ENCODE measurements at places on chromosomes 1 and 21. TPM values are rescaled to one million over a fixed set of nuclear protein-coding genes. Genes with fewer than 3 reads are reported as not detected.

- DNase-seq = no peak
Observed at GRCh38 chr1:16605532-16606505, 7.5 kb downstream of the NBPF1 start.

Gene RHBDL2
- total RNA-seq = 8.5 TPM

- DNase-seq = no peak
Observed at GRCh38 chr1:43913666-43914360, 19.8 kb upstream of the ARTN start.

GRCh38 chr1:199067483-199067882 is 428.6 kb downstream of the PTPRC start:
- DNase-seq = no peak

DNA sequence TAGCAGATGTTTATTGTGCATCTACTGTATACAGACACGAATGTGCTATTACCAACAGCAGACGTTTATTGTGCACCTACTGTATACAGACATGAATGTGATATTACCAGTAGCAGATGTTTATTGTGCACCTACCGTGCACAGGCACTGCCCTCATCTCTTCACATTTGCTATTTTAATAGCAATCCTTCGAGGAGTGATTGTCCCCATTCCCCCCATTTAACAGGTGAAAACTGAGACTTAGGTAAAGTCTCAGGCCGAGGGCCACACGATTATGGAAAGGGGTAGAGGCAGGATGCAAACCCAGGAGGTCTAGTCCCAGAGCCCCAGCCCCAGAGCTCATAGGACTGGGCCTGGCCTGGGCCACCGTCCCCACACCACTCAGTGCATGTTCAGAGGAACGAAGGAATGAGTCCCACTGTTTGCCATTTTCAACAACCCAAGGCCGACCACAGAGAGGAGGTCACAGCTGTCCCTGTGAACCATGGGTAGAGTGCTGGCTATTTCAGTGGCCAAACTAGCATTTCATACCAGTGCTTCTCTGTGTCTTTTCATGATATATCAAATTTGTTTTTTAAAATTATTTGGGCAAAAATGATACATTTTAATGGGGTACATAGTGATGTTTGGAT is 114.4 kb upstream of the TMEM51 start:
- no peak for DNase-seq

Gene OR2T2
- total RNA-seq = not detected

Gene CDC42BPA
- 17.9 TPM for total RNA-seq

- DNase-seq = no peak
Observed at GRCh38 chr1:6864166-6864565, 78.9 kb downstream of the CAMTA1 start.

DNA sequence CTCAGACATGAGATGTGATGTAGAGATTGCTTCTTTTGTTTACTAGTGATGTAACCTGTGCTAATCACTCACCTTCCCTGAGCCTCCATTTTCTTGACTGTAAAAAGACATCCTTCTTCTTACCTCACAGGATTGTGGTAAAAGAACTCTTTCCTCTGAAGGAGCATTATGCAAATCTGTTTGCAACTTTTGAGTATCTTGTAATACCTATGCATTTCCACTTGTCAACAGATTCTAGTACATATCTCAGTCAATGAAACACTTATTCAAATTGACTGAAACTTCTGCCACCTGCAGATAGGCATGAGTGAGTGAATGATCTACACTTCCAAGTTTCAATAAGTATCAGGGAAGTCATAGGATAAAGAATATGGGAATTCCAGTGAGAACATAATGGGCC is 174.7 kb downstream of the HHIPL2 start:
- no peak for DNase-seq

Gene CYP4Z1
- total RNA-seq = not detected

GRCh38 chr1:161214369-161214768 is 726 bp upstream of the FCER1G start:
- DNase-seq = no peak

DNA sequence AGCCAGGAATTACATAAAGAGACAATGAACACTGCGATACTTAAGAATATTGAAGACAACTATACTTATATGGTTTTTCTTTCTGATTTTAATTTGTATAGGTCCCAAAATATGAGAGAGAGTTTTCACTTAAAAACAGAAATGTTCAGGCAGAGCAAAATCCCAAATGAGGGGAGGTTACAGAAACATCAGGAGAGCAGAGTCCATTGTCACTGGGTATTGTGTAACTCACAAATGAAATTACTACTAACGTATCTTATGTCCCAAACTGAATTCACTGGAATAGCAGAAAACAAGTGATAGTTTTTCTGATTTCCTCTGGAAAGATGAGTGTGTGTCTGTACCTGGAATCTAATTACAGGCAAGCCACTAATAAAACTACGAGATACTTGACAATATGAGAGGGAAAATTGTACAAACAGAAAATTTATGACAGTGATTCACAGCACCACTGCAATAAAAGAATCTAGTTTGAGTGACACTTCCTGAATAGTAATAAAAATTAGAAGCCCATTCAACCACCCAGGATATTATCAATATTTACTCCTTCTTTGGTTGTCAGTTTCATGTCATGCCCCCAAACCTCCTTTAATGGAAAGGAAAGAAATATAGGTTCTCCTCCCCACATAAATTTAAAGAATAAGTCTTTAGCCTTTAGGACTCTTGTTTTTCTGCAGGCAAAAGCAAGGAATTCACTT is 522.6 kb downstream of the ADGRL2 start:
- DNase-seq = peak; percentile 27

GRCh38 chr1:62436039-62436465 is 797 bp upstream of the USP1 start:
- no peak for DNase-seq

Data from HT-29 (cell line).